Esophagus squamous epithelium (tissue), 5 donors: ENCODE measurements at places on chromosomes 4 and X.

- H3K27me3 ChIP-seq: no peaks in the 10 kb centered on the region
- no peak overlapping the region for H3K27ac ChIP-seq
- no peaks in the 10 kb centered on the region for H3K36me3 ChIP-seq
- DNase-seq: no peak
Observed at GRCh38 chr4:82591592-82591991, 29.8 kb upstream of the TMEM150C start.

DNA sequence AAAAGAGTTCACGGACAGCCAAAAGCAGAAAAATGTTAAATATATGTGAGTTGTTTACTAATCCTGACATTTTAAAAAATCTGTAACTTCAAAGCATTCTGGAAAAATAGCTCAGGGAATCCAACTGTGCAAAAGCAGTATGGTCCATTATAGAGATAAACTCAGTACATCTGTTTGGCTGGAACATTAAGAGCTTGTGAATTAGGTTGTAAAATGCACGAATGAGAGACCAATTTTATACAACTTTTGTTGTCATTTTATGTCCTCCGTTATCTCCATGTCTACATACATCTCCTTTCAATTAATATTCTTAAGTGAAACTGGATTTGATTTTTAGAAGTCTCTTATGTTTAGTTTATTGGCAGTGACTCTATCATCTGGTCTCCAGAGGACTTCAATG lies 367.0 kb upstream of the ATOH1 start:
- H3K27ac ChIP-seq: no peak overlapping the region
- no peak for DNase-seq
- H3K4me1 ChIP-seq: no peaks in the 10 kb centered on the region
- H3K27me3 ChIP-seq: no peaks in the 10 kb centered on the region

DNA sequence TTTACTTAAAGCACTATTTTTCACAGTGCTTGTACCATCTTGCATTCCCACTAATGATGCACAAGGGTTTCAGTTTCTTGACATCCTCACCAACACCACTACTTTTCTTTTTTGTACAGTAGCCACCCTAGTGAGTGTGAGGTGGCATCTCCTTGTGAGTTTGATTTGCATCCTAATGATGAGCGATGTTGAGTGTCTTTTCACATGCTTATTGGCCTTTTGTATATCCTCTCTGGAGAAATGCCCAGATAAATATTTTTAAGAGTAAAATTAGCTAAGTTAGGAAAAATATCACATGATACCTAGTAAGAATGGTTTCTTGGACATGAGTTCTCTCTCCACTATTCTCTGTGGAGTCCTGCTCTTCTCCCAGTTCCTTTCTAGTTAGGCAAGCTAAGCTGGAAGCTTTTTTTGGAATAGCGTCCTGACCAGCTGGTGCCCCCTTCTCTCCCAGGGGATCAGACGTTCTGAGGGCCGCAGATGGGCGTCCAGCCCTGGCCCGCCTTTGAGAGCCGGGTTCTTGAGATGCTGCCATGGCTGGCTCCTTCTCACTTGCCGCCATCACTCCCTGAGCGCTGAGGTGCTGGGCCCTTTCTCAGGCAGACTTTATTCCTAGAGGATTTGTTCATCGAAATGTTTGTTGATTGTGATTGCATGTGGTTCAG lies 132.1 kb downstream of the ARHGAP10 start:
- H3K27me3 ChIP-seq: no peaks in the 10 kb centered on the region
- no peaks in the 10 kb centered on the region for H3K4me1 ChIP-seq
- H3K4me3 ChIP-seq: no peak overlapping the region
- peak overlapping the region; percentile 20 for H3K27ac ChIP-seq
- no peaks in the 10 kb centered on the region for H3K36me3 ChIP-seq
- DNase-seq: no peak

DNA sequence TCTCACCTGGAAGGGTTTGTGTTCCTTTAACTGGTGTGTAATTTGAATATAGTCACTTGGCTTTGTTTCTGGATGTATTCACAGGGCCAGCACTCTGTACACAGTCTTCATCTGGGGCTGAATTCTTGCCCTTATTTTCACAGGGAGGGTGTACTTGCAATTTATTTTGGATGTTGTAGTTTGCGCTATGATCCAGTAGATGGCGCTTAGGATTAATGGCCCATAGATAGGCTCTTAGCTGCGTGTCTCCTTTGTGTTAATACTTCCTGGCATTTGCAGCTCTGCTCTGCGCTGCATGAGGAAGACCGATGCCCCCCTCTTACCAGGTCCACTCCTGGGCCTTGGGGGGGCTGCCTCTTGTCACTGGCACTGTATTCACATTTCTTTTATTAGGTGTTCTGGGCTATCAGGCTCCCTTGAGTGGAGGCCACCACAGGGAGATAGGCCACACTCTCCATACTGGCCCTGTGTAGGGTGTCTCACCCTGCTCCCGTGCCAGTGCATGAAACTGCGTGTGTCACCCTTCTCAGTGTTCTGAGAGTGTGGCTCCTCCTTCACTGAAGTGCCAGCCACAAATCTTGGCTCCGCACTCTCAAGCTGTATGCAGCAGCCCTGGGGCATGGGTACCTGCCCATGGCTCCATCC lies 562.2 kb downstream of the ZIC3 start:
- H3K4me3 ChIP-seq: no peak overlapping the region
- no peak overlapping the region for H3K27ac ChIP-seq
- H3K36me3 ChIP-seq: no peaks in the 10 kb centered on the region
- no peak for DNase-seq

- no peak overlapping the region for H3K27ac ChIP-seq
- H3K27me3 ChIP-seq: no peaks in the 10 kb centered on the region
- no peaks in the 10 kb centered on the region for H3K4me1 ChIP-seq
- no peak for DNase-seq
- H3K36me3 ChIP-seq: peaks cover 21% of the 10 kb centered on the region
- H3K4me3 ChIP-seq: no peak overlapping the region
Observed at GRCh38 chr4:1813915-1814314, 20.8 kb downstream of the FGFR3 start.

DNA sequence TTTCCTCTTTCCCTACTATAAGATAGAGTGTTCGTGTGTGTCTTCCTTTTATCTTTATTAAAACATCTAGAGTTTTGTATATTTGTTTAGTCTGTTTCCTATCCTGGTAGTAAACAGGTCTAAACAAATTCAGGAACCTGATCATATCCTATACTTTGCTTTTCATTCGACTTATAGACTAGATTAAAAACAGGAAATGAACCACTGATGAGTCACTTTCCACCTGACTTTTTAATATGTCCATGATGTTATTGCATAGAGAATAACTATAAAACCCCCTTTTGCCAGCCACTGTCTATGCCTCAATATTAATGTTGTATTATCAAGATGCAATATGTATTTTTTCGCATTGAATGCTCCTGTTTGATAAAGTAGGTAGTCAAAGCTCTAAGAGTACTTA lies 1794.0 kb downstream of the STIM2 start:
- H3K36me3 ChIP-seq: no peaks in the 10 kb centered on the region
- H3K4me1 ChIP-seq: no peaks in the 10 kb centered on the region
- DNase-seq: no peak
- H3K27ac ChIP-seq: no peak overlapping the region

- peaks cover 66% of the 10 kb centered on the region for H3K4me1 ChIP-seq
- no peak overlapping the region for H3K4me3 ChIP-seq
Observed at GRCh38 chr4:147760695-147761094, 28.8 kb downstream of the ARHGAP10 start.

GRCh38 chrX:53077207-53078197 lies 4.7 kb upstream of the TSPYL2 start:
- H3K27ac ChIP-seq: no peak overlapping the region
- no peaks in the 10 kb centered on the region for H3K36me3 ChIP-seq
- DNase-seq: no peak
- H3K4me1 ChIP-seq: no peaks in the 10 kb centered on the region
- H3K27me3 ChIP-seq: no peaks in the 10 kb centered on the region
- no peak overlapping the region for H3K4me3 ChIP-seq

DNA sequence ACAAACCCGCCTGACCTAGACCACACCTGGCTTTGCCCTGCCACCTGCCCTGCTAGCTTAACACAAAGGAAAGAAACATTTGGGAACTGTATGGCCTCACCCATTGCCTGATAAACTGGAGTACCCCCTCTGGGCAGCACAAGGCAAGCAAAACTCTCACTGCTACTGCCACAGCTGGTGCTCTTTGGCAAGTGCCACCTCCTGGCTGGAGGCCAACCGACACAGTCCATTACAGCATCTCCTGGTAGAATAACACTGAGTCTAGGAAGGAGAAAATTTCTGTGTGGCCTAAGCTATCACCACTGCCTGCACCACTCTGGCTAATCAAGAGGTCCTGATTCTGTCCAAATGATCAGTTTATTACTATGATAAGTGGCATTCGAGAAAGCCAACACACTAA lies 18.9 kb upstream of the SPANXN3 start:
- H3K27me3 ChIP-seq: no peaks in the 10 kb centered on the region
- H3K4me1 ChIP-seq: no peaks in the 10 kb centered on the region
- no peak for DNase-seq
- H3K4me3 ChIP-seq: no peak overlapping the region

DNA sequence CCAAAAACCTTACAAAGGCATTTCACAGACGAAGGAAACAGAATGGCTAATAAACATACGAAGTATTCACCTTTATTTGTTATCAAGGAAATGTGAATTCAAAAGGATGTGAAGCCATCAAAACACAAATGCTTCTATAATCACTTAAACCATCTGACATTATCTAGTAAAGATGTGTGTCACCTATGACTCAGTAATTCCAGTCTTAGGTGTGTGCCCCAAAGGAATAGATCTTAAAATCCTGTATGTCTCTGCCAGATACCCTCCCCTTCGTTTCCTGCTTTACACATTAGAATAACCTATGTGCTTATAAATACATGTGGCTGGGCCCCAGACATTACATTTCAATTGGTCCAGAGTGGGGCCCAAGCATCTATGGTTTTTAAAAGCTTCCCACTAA lies 41.8 kb upstream of the CEP135 start:
- no peak overlapping the region for H3K4me3 ChIP-seq
- peaks cover 1% of the 10 kb centered on the region for H3K4me1 ChIP-seq
- H3K36me3 ChIP-seq: peaks cover 40% of the 10 kb centered on the region
- no peak for DNase-seq
- H3K27me3 ChIP-seq: no peaks in the 10 kb centered on the region

GRCh38 chr4:29220761-29221160 lies 1499.4 kb upstream of the PCDH7 start:
- H3K4me3 ChIP-seq: no peak overlapping the region
- no peaks in the 10 kb centered on the region for H3K4me1 ChIP-seq
- no peaks in the 10 kb centered on the region for H3K27me3 ChIP-seq
- no peaks in the 10 kb centered on the region for H3K36me3 ChIP-seq

GRCh38 chr4:139469216-139469615 lies 15.3 kb downstream of the RAB33B start:
- peaks cover 5% of the 10 kb centered on the region for H3K36me3 ChIP-seq
- no peak for DNase-seq
- no peak overlapping the region for H3K4me3 ChIP-seq
- H3K27ac ChIP-seq: no peak overlapping the region

- no peak overlapping the region for H3K4me3 ChIP-seq
- DNase-seq: no peak
- peaks cover 16% of the 10 kb centered on the region for H3K4me1 ChIP-seq
Observed at GRCh38 chr4:113153529-113154101, 104.2 kb downstream of the ANK2 start.

GRCh38 chr4:111639876-111640275 lies 505.4 kb upstream of the FAM241A start:
- H3K4me1 ChIP-seq: peaks cover 13% of the 10 kb centered on the region
- H3K4me3 ChIP-seq: no peak overlapping the region
- peak overlapping the region; percentile 63 for H3K27ac ChIP-seq
- DNase-seq: no peak

DNA sequence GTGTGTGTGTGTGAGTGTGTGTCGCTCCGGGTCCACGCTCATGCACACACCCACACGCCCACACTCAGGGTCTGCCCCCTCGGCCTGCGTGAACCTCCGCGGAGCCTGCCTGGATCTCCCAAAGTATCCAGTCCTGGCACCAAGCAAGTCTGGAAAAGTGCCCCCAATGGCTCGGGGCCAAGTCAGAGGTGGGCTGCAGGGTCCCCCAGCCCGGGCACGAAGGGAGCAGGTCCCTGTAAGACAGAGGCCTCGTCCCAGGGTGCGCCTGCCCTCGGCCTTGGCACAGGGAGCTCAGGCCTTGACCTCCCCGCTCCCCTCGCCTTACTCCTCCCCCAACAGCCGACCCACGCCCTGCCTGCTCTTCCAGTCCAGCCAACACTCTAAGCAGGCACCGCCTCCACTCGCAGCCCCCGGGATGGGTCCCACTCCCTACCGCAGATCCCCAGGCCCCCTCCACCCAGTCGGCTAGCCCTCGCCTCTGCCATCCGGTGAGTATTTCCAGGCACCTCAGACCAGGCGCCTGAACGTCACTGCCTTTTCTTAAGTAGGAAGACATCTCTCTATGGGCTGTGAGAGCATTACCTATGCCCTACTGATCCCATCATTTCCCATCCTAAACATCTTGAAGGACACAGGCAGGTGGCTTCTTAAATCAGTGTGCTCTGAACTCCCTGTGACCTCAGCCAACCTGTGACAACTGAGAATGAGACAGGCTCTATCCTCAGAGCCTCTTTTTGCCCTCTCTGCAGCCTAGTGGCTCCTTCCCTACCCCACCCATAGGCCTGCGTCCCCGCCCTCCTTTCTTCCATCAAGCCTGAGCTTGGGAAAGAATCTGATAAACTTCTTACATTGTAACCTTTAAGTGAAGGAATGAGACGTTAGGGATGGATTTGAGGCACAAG lies 704 bp downstream of the FAM114A1 start:
- H3K4me3 ChIP-seq: peak overlapping the region; percentile 81
- H3K27ac ChIP-seq: peak overlapping the region; percentile 96
- no peak for DNase-seq
- H3K36me3 ChIP-seq: no peaks in the 10 kb centered on the region

DNA sequence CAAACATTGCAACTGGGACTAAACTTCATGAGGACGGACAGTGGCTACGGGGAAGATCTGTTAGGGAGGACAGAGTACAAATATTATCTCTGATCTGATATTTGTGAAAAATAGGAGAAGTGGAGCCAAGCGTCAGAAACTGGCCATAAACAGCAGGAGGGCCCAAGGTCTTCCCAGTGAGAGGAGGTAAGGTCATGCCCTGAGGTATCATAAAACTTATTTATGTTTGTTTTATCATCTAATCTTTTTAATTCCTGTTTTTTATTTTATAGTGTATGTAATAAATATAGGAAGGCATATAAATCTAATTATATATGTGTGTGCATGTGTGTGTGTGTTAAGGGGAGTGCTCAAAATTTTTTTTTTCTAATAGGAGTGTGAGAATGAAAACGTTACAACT lies 51.8 kb downstream of the RAI2 start:
- no peak for DNase-seq
- H3K4me3 ChIP-seq: no peak overlapping the region
- no peaks in the 10 kb centered on the region for H3K4me1 ChIP-seq
- H3K36me3 ChIP-seq: no peaks in the 10 kb centered on the region
- H3K27ac ChIP-seq: no peak overlapping the region
- H3K27me3 ChIP-seq: no peaks in the 10 kb centered on the region

- no peak for DNase-seq
- no peaks in the 10 kb centered on the region for H3K36me3 ChIP-seq
- no peaks in the 10 kb centered on the region for H3K27me3 ChIP-seq
- H3K27ac ChIP-seq: no peak overlapping the region
- no peak overlapping the region for H3K4me3 ChIP-seq
- H3K4me1 ChIP-seq: no peaks in the 10 kb centered on the region
Observed at GRCh38 chr4:65983061-65983460, 312.8 kb upstream of the EPHA5 start.

- no peaks in the 10 kb centered on the region for H3K36me3 ChIP-seq
- no peaks in the 10 kb centered on the region for H3K4me1 ChIP-seq
- DNase-seq: no peak
- H3K4me3 ChIP-seq: no peak overlapping the region
- H3K27me3 ChIP-seq: no peaks in the 10 kb centered on the region
- no peak overlapping the region for H3K27ac ChIP-seq
Observed at GRCh38 chr4:163858515-163858914, 364.0 kb downstream of the TMA16 start.
